ENCODE measurements at places on chromosomes 5 and 9.

DNA sequence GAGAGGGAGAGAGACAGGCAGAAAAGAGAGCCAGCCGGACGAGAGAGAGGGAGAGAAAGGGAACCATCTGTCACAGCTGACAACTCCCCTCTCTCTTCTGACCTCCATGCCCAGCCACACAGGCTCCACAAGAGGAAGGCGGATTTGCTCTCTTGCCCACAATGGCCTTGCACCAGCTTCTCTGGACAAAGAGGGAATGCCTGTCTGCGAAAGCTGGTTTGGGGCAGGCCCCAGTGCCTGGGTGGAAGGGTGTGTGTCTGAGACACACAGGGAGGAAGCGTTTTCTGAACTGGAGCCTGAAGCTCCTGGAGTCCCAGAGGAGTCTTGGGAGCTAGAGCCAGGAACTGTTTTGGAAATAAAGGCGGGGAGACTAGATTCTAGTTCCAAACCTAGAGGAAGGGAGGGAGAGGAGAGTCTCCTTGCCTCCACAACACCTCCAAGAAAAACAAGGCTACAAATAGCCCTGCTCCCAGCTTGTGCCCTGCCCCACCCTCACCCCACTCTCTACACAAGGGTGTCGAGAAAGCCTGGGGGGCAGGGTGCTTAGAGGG lies 12.5 kb downstream of the C1QTNF2 start:
- no peak overlapping the region for H3K4me3 ChIP-seq
- DNase-seq, result no peak
- H3K27ac ChIP-seq, result no peak overlapping the region
- H3K27me3 ChIP-seq, result peaks cover 7% of the 10 kb centered on the region
- no peaks in the 10 kb centered on the region for H3K36me3 ChIP-seq

DNA sequence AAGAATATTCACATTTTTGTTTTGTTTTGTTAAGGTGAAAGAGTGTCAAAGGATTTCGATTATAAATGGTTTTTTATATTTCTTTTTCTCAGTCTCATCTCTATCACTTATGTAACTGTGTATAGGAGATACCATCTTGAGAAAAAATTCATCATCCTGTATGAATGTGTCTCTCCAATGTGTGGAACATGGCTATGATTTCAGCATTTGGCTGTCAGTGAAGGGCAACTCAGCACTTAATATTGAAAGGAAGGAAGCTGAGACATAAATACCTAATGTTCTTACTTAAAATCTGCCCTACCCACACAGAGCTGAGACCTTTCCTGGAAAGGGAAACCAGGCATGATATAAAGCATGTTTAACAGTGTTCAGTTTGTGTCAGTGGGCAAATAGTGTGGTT lies 474.2 kb upstream of the RIOK2 start:
- no peak for DNase-seq
- H3K4me3 ChIP-seq, result no peak overlapping the region
- no peaks in the 10 kb centered on the region for H3K4me1 ChIP-seq
- no peaks in the 10 kb centered on the region for H3K27me3 ChIP-seq
- no peaks in the 10 kb centered on the region for H3K36me3 ChIP-seq
- H3K27ac ChIP-seq, result no peak overlapping the region

- no peak overlapping the region for H3K4me3 ChIP-seq
- no peaks in the 10 kb centered on the region for H3K27me3 ChIP-seq
- DNase-seq, result no peak
- H3K36me3 ChIP-seq, result no peaks in the 10 kb centered on the region
Measured at GRCh38 chr9:101991926-101992325, 253.5 kb upstream of the GRIN3A start.

GRCh38 chr9:137317718-137318511 lies 15.8 kb upstream of the NRARP start:
- H3K36me3 ChIP-seq, result no peaks in the 10 kb centered on the region
- H3K4me1 ChIP-seq, result peaks cover 19% of the 10 kb centered on the region
- no peak overlapping the region for H3K4me3 ChIP-seq
- no peaks in the 10 kb centered on the region for H3K27me3 ChIP-seq
- H3K27ac ChIP-seq, result no peak overlapping the region

- no peaks in the 10 kb centered on the region for H3K36me3 ChIP-seq
- H3K27ac ChIP-seq, result no peak overlapping the region
- no peak overlapping the region for H3K4me3 ChIP-seq
- H3K27me3 ChIP-seq, result no peaks in the 10 kb centered on the region
- peaks cover 27% of the 10 kb centered on the region for H3K4me1 ChIP-seq
Measured at GRCh38 chr5:158380661-158381060, 521.7 kb upstream of the CLINT1 start.

DNA sequence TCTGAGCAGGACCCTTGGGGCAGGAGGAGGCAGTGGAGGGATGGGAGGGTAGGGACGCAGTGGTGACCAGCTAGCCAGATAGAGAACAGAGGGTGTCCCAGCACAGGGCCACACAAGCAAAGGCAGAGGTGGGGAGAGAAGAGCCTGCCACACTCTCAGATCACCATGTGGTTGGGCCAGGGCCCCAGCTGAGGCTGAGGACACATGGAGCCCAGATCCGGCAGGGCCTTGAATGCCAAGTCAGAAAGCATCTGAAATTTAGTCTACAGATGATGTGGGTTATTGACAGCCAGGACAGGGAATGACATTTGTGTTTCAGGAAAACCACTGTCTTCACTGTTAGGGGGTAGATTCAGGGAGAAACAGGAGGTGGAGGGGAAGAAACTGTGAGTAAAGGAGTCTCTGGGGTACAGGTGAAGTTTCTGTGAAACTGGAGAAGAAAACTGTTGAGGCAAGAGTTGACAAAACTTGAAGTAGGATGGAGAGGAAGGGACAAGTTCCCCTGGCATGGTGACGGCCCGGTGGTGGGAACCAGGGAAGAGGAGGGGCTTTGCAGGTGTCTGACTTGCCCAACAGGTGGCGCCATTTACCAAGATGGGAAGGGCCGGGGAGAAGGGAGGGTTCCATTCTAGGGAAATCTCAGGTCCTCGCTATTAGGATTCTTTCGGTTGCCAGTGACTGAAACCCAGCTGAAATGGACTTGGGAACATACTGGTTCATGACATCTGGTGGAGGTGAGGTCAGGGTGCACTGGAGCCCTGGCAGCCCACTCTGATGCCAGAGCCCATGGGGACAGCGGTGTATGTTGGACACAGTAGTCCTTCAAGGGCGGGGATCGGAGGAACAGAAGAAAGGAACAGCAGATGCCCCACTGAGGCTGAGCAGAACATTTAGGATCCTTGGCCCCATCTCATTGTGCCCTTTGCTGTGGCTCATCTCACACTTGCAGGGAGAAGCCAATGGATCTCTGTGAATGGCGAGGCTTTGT lies 100.1 kb downstream of the KCNIP1 start:
- H3K27ac ChIP-seq, result no peak overlapping the region
- peaks cover 33% of the 10 kb centered on the region for H3K27me3 ChIP-seq
- DNase-seq, result peak; percentile 87
- no peaks in the 10 kb centered on the region for H3K36me3 ChIP-seq
- H3K4me3 ChIP-seq, result no peak overlapping the region

Measured in nephron progenitor cell (in vitro differentiated cells).